ENCODE measurements at places on chromosomes 4 and X. TPM values are rescaled to one million over a fixed set of nuclear protein-coding genes. Genes with fewer than 3 reads are reported as not detected.

GRCh38 chr4:16952462-16952871, 54.0 kb upstream of the LDB2 start:
- DNase-seq: no peak

- DNase-seq: no peak
Observed at GRCh38 chr4:80913381-80913780, 117.1 kb upstream of the BMP3 start.

DNA sequence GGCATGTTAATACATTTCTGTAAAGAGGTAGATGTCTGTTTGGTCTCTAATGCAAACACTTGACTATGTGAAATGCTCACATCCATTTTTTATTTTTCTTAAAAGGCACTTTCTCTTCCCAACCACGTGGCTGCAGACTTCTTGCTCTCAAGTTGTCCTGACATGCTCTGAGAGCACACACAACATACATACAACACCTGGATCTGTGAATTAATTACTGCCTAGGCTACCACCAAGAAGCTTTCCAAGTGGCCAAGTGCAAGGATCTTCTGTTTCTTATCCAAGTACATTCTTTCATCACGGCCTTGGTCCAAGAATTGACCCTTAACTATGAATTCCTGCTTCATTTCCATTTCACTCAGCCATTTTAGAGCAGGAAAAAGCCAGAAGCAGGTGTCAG, 110.8 kb downstream of the SPRY1 start:
- no peak for DNase-seq

DNA sequence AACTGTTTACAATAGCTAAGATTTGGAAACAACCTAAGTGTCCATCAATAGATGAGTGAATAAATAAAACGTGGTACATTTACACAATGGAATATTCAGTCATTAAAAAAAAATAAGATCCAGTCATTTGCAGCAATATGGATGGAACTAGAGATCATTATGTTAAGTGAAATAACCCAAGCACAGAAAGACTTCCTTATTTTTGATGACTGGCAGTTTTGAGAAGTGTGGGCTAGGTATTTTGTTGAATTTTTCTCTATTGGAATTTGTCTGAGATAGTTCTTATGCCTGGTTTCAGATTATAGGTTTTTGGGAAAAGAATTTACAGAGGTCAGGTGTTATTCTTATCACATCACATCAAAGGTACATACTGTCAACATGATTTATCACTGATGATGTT, 293.8 kb upstream of the ARSJ start:
- no peak for DNase-seq

- peak; percentile 46 for DNase-seq
Observed at GRCh38 chr4:93084599-93085305, 743.8 kb upstream of the ATOH1 start.

GRCh38 chr4:100372432-100372831, 145.4 kb downstream of the EMCN start:
- DNase-seq: no peak

DNA sequence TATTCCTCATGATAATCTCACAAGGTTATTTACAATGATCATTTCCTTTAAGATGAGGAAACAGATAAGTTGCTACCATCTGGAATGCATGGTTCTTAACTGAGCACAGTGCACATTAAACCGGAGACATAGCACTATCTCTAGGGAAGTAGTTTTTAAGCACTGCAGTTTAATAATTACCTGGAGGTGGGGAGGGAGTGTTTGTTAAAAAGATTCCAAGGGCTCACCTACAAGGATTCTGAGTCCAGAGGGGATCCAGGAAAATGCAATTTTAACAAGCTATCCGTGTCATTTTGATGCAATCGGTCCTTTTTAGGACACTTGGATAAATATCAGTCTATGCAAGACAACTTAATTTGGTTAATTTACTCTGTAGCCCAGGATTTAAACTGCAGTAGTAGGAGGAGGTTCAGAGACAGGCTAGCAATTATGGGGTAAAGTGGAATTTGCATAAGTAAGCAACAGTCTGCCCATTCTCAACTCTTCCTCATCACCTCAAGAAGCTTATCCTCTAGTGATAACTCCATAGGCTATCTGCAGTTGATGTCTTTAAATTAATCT, 2.8 kb upstream of the PDLIM5 start:
- no peak for DNase-seq

GRCh38 chrX:107691024-107691448, 62.7 kb downstream of the PRPS1 start:
- DNase-seq: peak; percentile 56

DNA sequence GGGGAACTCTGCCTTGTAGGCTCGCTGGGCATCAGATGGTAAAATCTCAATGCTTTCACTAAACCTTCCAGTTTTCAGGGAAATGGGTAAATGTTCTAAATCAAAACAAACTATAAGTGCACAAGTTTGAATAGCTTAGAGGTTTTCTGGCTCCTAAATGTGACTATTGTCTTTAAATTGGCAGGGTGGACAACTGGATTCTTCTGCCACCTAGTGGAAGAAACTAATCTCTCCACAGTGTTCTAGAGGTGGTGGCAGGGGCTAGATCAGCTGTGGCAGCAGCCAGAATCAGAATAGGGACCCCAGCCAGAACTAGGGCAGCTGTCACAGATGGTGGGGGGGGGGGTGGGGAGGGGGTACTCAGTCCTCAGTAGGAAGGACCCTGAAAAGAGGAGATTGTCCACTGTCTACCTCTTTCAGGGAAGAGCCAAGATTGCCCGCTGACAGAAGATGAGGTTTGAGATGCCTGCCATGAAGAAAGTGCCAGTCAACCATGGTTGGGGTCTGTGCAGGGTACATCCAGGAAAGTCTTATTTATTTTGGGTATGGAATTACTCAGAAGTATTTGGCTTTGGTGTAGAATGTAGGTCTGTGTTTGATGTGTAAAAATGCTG, 201.4 kb downstream of the CCNG2 start:
- peak; percentile 14 for DNase-seq

DNA sequence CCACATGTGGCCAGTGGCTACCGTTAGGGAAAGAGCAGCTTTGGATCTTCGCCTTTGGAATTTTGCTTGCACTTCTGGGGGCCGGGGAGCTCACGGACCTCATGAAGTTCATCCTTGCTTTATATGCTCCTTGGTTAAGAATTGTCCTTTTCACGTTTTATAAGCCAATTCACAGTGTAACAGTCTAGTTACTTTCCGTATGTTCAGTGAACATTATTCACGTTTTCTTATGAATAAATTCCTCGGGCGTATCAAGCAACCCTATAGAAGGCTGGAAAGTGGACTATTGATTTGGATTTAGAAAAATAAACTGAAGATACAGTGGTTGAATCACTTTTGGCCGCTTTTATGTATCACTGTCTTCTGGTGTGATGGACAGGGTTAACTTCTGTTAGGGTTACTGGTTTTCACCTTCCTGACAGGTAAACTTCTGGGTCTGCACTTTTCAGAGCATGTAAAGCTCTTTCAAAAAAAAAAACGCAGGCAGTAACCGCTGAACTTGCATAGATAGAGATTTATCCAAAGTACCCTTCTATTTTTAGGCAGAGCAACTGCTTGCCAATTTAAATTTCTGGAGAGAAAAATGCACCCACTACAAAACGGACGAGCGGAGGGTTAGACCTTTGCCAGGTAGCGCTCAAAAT, 569 bp upstream of the PDLIM5 start:
- DNase-seq: no peak

GRCh38 chrX:21802839-21803238, 36.6 kb upstream of the MBTPS2 start:
- DNase-seq: no peak

- DNase-seq: no peak
Observed at GRCh38 chr4:169210504-169211118, 60.1 kb downstream of the SH3RF1 start.

GRCh38 chr4:106650701-106651100, 282.1 kb upstream of the GIMD1 start:
- no peak for DNase-seq

- no peak for DNase-seq
Observed at GRCh38 chr4:184147858-184148737, 69.6 kb downstream of the ENPP6 start.

DNA sequence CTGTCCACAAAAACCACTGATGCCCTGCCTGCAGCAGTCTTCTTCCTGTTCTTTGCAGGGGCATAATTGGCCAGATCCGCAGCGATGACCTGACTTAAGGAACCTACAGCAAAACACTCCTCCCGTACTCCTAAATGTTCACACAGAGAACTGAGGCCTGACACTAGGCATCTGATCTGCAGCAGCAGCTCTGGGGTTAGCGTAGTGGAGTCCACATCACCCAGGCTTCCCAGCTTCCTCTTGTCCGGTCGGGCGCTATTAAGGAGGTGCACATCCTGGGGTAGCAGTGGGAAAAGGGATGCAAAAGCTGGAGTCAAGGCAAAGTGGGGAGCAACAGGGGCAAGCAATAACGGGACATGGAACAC, 758 bp downstream of the SCFD2 start:
- DNase-seq: no peak

Gene PAGE4
- 31.7 TPM for polyA plus RNA-seq

Gene PWWP3B
- polyA plus RNA-seq: 22.3 TPM

Gene STAP1
- 3.0 TPM for polyA plus RNA-seq

Gene TMEM144
- polyA plus RNA-seq: 45.4 TPM

Gene FAM133A
- polyA plus RNA-seq: 3.3 TPM

Gene RBMX2
- 13.7 TPM for polyA plus RNA-seq

Gene APELA
- polyA plus RNA-seq: not detected

Gene CXorf65
- polyA plus RNA-seq: 22.9 TPM

Measured in testis (tissue), 5 donors.